ENCODE measurements at places on chromosomes 11 and 22.
A peak's percentile ranks its signal among the peaks of the same experiment; 100 is the strongest.

DNA sequence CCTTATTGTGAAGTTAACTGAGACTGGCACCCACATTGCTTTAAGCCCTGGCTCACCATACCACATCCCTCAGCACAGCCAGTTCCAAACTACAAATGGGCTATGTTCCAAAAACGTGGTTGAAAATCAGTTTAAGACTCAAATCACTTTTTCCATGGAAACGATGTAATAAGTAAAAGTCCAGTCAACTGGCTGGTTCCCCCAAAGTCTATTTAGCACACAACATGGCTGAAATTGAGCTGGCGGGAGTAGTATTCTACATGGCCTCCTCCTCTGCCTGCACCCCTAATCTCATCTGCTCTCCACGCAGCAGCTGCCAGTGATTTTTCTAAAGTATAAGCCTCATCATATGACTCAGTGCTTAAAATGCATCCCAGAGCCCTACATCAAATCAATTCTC lies 40.9 kb upstream of the BIRC3 start:
- DNase-seq, result peak; percentile 78

- no peak for DNase-seq
Measured at GRCh38 chr11:20201231-20201630, 41.0 kb upstream of the DBX1 start.

GRCh38 chr11:64852804-64853509 lies 8.5 kb upstream of the CDC42BPG start:
- no peak for DNase-seq

DNA sequence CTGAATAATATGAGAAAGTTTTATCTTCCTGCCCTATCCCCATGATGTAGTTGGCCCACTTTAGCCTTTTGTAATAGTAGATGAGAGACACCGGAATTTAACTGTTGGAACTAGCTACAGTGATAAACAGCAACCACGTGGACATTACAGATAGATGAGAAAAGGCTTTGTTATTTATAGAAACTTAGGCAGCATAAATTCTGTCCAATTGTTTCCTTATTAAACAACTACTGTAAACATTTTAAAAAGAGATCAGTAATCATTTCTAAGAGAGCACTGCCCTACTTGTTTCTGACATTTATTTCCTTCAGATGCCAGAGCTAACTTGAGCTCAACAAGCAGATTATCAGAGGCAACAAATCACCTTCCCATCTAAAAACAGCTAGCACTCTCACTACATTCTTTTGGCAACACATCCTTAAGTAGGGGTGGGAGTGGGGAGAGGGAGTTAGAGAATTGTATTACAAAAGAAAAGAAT lies 63.1 kb downstream of the SOX6 start:
- DNase-seq, result peak; percentile 4

- DNase-seq, result no peak
Measured at GRCh38 chr11:72690166-72690565, 15.9 kb upstream of the PDE2A start.

DNA sequence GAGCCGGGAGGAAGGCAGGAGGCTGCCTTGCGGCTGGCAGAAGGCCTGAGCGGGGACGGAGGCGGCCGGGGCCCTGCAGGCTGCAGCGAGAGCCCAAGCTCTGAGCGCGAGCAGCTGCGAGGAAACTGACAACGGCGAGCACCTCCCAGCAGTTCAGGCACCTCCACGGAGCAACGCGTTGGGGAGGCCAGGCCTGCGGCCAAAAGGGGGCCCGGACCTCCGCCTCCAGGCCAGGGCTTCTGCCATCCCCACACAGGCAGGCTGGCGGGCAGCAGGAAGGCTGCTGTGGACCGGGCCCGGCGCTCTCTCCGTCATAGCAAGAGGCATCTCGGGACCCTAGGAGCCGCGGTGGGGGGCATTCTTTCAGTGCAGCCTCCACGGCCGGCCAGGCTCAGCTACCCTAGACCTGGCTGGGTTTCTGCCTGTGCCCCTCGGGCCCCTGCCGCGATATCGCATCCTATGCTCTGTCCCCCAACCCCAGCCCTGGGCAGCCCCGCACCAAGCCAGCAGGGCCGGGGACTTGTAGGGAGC lies 22.9 kb upstream of the SLC22A12 start:
- no peak for DNase-seq

GRCh38 chr11:31449040-31449439 lies 60.4 kb downstream of the IMMP1L start:
- no peak for DNase-seq

- no peak for DNase-seq
Measured at GRCh38 chr11:99682646-99683045, 661.9 kb downstream of the CNTN5 start.

- no peak for DNase-seq
Measured at GRCh38 chr11:93984936-93985335, 36.2 kb upstream of the HEPHL1 start.

GRCh38 chr11:18608376-18608775 lies 8.8 kb downstream of the MISFA start:
- no peak for DNase-seq

GRCh38 chr22:45442116-45442515 lies 28.6 kb downstream of the RIBC2 start:
- peak; percentile 59 for DNase-seq

GRCh38 chr22:23556026-23556620 lies 24.0 kb downstream of the IGLL1 start:
- no peak for DNase-seq

DNA sequence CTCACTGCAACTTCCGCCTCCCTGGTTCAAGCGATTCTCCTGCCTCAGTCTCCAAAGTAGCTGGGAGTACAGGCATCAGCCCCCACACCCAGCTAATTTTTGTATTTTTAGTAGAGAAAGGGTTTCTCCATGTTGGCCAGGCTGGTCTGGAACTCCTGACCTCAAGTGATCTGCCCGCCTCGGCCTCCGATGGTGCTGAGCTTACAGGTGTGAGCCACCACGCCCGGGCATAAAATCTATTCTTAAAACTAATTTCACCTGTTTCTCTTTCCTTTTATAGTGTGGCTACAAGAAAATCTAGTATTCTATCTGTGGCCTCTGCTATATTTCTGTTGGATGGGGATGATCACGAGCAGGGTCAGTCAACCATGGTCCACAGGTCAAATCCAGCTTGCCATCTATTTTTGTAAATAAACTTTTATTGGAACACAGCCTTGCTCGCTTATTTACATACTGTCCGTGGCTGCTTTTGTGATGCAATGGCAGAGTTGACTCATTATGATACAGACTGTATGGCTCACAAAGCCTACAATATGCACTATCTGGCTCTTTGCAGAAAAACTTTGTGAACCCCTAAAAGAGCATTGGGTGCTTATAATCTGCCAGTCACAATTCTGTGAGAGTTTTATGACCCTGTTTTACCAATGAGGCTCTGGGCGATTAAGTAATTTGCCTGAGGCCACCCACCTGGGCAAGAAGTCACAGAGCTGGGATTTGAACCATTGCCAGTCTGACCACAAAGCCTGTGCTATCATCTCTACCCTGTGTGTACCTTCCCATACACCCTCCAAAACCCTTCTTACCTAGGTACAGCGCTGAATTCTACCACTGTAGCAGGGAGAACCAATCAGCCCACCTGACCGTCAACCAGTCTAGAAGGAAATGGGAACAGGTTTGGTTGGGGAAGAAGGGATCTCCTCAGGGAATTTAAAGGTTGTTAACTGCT lies 28.3 kb downstream of the SLC1A2 start:
- DNase-seq, result peak; percentile 64

DNA sequence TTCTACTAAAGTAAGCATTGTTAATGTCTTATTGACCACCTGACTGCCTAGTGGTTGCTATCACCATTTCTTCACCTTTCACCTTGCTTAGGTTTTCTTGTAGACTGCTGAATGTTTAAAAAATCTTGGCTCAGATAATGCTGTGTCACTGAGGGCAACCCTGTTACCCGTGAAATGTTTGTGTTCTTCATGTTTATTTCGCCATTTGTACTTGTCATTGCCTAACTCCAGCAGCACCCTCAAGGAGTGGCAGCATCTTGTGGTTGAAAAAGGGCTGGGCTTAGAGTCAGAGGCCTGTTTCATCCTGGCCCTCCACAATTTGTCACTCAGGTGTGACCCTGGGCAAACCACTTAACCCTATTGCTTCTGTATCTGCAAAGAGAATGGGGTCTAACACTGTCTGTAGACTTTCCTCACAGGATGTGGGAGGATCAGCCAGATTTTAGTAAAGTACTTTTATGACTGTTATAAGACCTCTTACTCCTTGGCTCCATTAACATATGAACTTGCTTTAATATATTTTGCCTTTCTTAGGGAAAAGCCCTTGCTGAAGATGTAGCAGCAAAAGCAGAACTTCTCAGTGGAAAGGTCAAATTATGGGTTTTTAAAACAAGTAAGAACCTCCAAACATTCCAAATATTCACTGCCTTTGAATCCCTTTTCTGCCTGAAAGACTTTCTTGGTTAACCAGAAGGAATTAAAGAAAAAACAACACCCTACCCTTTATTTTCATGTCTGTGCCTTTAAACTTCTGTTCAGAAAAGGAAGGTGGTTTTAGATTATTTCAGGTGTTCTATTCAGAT lies 154.5 kb upstream of the C11orf87 start:
- DNase-seq, result peak; percentile 45

- DNase-seq, result peak; percentile 100
Measured at GRCh38 chr11:69075421-69076128, 26.8 kb downstream of the TPCN2 start.

GRCh38 chr11:112374486-112375140 lies 114.0 kb upstream of the PLET1 start:
- DNase-seq, result no peak

DNA sequence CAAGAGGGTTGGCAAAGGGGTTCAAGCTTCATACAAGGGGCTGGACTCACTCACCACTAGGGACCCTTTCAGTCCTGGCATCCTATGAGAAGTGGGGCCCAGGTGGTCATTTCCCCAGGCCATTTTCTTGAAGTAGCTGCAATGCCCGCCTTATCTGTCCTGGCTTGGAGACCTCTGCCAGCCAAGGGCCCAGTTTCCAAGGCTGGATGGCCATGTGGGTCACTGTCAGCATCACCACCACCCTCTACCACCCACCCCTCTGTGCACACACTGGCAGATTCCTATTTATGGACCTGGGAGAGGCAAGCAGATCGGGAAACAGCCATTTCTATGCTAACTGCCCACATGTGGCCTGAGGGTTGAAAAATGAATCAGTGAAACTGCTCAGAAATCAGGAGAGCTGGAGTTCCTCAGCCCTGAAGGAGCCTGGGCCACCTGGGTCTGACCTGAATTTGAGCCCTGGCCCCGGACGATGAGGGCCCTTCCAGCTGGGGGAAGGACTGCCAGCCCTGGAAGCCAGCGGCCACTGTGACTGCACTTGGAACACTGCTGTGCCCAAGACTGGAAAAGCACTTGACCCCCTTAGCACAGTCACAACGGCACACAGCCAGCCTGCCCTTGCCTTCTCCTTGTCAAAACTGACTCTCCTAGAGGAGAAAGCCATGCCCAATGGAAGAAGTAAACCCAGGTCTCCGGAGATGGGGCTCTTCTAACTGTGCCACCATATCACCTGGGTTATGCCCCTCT lies 442.2 kb downstream of the BUD13 start:
- DNase-seq, result no peak

- DNase-seq, result peak; percentile 28
Measured at GRCh38 chr11:107044503-107044902, 26.2 kb upstream of the GUCY1A2 start.

- DNase-seq, result no peak
Measured at GRCh38 chr11:13375798-13376197, 87.2 kb downstream of the BTBD10 start.

DNA sequence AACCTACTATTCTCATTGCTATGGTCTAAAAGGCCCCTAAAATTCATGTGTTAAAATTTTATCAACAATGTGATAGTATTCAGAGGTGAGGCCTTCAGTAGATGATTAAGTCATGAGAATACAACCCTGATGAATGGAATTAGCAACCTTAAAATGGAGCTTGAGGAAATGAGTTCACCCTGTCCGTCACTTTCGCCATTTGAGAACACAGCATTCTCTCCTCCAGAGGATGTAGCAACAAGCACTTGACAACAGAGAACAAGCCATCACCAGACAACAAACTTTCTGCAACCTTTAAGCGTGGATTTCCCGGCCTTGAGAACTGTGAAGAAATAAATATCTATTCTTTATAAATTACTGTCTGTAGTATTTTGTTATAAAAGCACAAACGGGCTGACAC lies 197.0 kb downstream of the SBF2 start:
- DNase-seq, result no peak

GRCh38 chr11:77084581-77085191 lies 17.9 kb downstream of the CAPN5 start:
- DNase-seq, result no peak

GRCh38 chr11:65590240-65590738 lies 5.3 kb downstream of the KCNK7 start:
- DNase-seq, result no peak

DNA sequence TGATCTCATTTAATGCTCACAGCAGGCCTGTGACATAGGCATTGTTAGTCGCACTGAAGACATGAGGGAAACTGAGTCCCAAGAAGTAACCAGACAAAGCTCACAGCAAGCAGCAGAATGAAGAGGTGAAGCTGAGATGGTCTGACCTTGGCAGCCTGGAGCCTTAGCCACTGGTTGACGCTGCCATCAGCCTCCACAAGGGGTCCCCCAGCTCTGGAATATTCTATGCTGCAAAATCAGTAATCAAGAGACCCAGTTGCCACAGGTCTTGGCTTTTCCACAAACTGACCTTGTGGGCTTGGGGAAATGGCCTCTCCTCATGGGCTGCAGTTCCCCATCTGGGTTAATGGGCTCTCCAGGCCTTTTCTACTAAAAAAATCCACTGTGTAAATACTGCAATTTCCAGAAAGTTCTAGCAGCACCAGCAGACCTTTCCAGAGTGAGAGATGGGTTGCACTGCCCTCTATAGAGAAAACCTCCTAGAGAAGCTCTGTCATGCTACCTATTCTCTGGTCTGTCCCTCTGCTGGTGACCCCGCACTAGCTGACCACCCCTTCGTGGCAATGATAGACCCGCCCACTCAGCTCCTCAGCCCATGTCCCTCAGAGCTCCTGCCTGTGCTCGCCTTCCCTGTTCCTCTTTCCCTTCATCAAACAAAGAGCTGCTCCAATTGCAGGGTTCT lies 22.6 kb upstream of the ISX start:
- DNase-seq, result no peak

DNA sequence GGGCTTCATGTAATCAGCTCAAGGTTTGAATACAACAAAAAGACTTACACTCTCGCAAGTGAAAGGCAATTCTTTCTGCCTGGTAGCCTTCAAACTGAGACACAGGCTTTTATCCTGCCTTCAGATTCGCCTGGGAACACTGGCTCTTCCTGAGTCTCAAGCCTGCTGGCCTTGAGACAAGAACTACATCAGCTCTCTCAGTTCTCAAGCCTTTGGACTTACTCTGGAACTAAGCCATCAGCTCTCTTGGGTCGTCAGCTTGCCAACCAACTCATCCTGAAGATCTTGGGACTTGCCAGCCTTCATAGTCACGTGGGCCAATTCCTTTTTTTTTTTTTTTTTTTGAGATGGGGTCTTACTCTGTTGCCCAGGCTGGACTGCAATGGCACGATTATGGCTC lies 35.7 kb upstream of the LRRC10B start:
- peak; percentile 70 for DNase-seq

GRCh38 chr11:19220903-19221724 lies 19.3 kb upstream of the CSRP3 start:
- DNase-seq, result peak; percentile 71

All from astrocyte of the hippocampus (primary cell).